Urinary bladder (tissue), 4 donors: ENCODE measurements at places on chromosomes 13 and 19. TPM values are rescaled to one million over a fixed set of nuclear protein-coding genes. Genes with fewer than 3 reads are reported as not detected.

The MCF2L gene
- total RNA-seq, result 15.3 TPM

DNA sequence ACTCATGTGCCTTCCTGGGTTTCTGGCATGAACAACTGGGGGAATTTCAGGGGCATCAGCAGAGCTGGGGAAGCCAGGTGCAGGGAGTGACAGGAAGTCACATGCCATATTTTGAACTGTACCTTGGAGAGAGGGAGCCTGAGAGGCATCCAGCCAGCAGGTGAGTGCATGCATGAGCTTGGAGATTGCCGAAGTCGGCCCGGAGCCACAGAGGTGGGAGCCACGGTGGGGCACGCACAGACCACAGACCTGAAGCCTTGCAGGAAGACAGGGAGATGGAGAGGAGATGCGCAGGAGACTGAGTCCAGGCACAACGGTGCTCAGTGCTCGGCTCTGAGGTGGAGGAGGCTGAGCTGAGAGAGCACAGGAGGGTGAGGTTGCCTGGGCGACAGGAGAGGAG is 55.1 kb downstream of the CDADC1 start:
- no peak for DNase-seq

DNA sequence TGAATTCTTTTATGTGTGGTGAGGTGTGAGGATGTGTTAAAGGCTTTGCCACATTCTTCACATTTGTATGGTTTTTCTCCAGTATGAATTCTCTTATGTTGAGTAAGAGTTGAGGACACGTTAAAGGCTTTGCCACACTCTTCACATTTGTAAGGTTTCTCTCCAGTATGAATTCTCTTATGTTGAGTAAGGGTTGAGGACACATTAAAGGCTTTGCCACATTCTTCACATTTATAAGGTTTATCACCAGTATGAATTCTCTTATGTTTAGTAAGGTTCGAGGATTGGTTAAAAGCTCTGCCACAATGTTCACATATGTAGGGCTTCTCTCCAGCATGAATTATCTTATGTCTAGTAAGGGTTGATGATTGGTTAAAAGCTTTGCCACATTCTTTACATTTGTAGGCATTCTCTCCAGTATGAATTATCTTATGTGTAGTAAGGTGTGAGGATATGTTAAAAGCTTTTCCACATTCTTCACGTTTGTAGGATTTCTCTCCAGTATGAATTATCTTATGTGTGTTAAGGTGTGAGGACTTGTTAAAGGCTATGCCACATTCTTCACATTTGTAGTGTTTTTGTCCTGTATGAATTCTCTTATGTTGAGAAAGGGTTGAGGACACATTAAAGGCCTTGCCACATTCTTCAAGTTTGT is 27.1 kb downstream of the ZNF724 start:
- DNase-seq, result no peak

DNA sequence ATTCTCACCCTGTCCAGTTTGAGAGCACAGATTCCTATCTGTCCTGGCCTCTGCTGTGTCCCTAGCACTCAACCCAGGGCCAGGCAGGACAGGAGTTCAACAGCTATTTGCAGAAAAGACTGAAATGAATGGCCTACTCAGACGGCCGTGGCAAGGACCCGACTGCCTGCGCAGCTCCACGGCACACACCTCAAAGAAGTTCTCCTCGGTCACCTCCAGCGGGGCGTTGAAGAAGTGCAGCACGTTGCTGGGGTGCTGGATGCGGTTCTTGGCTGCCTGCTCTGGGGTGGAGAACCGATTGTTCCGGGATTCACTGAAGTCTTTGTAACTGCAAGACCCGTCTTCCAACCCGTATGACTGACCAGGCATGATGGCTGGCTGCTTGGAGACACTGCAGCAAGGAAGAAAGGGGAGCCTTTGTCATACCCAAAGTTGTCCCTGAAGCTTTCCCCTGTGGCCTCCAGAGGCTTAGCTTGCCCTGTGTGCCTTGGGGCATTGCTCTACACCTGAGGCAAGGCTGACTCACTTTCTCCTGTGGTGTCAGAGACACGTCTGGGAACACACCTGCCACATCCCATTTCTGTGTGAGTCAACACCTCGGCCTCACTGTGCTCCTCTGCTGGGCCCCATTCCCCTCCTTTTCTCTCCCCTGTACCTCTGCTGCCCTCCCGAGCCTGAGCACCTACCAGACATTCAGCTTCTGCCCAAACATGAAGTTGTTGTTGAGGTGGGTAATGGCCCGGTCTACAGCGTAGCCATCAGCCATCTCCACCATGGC is 6.8 kb upstream of the ECH1 start:
- DNase-seq, result no peak

DNA sequence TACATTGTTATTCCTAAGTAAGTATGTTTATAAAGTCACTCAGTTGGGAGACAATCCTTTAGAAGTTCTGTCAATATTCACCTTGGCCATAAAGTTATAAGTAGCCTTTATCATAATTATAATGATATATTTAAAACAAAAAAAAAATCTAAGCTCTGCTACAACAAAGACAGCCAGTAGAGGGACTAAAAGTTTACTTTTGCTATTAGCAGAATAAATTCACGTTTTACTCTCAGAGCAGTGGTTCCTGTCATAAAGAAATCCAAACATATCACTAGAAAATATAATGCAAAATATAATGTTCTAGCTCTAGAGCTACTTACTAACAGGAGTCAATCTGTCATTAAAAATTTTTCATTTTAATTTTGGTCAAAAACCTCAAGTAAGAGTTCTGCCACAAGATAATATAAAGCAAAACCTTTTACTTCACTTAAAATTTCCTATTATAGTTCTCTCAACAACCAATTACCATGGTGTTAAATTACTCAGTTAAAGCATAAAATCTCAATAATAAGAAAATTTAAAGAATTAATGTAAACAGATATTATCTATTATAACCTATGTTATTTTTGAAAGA is 17.7 kb downstream of the INTS6 start:
- DNase-seq, result no peak

- no peak for DNase-seq
Measured at GRCh38 chr13:42575938-42576337, 2.0 kb downstream of the TNFSF11 start.

- no peak for DNase-seq
Measured at GRCh38 chr13:46289260-46289955, 77.7 kb downstream of the LRRC63 start.
